ENCODE measurements at places on chromosomes 3 and 15.

GRCh38 chr3:112017091-112017490 is 17.4 kb upstream of the TMPRSS7 start:
- DNase-seq, result no peak

DNA sequence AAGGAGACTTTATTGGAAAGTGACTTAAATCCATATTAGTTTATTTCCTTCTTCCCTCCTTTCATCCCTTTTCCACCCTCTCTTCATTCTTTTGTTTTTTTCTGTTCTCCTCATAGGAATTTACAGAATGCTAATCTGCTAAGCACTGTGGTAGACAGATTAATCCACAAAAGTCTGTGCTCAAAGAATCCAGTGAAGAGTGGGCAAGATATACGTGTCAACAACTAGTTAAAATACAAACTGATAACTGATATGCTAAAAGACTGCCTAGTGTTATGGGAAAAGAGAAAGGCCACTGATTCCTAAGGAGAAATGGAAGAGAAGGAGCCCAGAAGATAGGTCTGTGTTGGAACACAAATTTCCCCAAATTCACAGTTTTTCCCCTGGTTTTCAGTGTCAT is 202.2 kb downstream of the MBNL1 start:
- no peak for DNase-seq

DNA sequence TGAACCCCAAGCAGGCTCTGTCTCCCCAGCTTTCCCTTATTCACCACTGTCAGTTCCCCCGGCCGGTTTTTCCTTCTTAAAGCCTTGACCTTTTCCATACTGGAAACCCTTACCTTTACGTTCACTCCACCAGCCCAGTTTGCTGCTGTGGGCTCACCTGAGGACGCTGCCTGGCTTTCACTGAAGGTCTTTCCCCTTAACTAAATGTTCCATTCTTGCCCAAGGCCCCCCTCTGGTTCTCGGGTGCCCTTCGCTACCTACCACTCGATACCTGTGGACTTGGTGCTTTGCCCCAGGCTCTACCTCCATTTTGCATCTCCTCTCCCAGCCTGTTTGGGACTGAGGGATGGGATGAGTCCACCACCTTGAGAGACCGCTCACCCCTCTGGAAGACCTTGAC is 851 bp downstream of the AP2M1 start:
- DNase-seq, result no peak

GRCh38 chr3:36905545-36905944 is 39.3 kb downstream of the TRANK1 start:
- no peak for DNase-seq

GRCh38 chr3:195135917-195136316 is 135.0 kb downstream of the XXYLT1 start:
- no peak for DNase-seq

- no peak for DNase-seq
These were observed 51.5 kb downstream of the PGPEP1L start for GRCh38 chr15:98955961-98956723.

- DNase-seq, result no peak
These were observed 6.1 kb downstream of the GMPS start for GRCh38 chr3:155876503-155876902.

GRCh38 chr15:95658799-95659198 is 671.7 kb upstream of the NR2F2 start:
- DNase-seq, result no peak
